ENCODE measurements at places on chromosomes 2 and 18.

GRCh38 chr18:37270038-37270665, 295.4 kb downstream of the CELF4 start:
- no peak for DNase-seq

- no peak for DNase-seq
These were observed 1.9 kb downstream of the TTL start for GRCh38 chr2:112483831-112484230.

GRCh38 chr2:5190023-5190422, 502.2 kb upstream of the SOX11 start:
- no peak for DNase-seq

- DNase-seq, result no peak
These were observed 24.3 kb upstream of the VIT start for GRCh38 chr2:36672199-36672598.

DNA sequence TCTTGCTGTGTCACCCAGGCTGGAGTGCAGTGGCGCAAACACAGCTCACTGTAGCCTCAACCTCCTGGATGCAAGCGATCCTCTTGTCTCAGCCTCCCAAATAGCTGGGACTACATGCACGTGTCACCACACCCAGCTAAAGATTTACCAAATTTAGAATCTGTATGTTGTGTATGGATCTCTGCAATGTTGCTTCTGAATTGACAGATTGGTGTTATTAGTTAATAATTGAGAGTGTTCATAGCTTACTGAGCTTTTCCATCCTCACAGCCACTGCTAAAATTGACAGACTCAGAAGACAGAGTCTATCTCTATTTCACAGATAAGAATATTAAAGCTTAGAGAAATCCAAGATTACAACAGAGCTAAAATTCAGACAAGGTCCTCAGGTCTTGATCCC, 4.3 kb upstream of the NBAS start:
- no peak for DNase-seq

GRCh38 chr2:156430980-156431358, 5.2 kb upstream of the GPD2 start:
- no peak for DNase-seq

GRCh38 chr2:134217924-134218323, 35.9 kb upstream of the MGAT5 start:
- DNase-seq, result no peak

GRCh38 chr18:74081966-74082741, 65.5 kb downstream of the FBXO15 start:
- DNase-seq, result no peak

- peak; percentile 64 for DNase-seq
These were observed 116.8 kb upstream of the PKDCC start for GRCh38 chr2:41930807-41931566.

- no peak for DNase-seq
These were observed 344.1 kb upstream of the CHAC2 start for GRCh38 chr2:53423465-53423864.

GRCh38 chr2:239534581-239535412, 134.0 kb upstream of the HDAC4 start:
- no peak for DNase-seq

GRCh38 chr2:170121689-170122088, 56.3 kb upstream of the MYO3B start:
- no peak for DNase-seq

DNA sequence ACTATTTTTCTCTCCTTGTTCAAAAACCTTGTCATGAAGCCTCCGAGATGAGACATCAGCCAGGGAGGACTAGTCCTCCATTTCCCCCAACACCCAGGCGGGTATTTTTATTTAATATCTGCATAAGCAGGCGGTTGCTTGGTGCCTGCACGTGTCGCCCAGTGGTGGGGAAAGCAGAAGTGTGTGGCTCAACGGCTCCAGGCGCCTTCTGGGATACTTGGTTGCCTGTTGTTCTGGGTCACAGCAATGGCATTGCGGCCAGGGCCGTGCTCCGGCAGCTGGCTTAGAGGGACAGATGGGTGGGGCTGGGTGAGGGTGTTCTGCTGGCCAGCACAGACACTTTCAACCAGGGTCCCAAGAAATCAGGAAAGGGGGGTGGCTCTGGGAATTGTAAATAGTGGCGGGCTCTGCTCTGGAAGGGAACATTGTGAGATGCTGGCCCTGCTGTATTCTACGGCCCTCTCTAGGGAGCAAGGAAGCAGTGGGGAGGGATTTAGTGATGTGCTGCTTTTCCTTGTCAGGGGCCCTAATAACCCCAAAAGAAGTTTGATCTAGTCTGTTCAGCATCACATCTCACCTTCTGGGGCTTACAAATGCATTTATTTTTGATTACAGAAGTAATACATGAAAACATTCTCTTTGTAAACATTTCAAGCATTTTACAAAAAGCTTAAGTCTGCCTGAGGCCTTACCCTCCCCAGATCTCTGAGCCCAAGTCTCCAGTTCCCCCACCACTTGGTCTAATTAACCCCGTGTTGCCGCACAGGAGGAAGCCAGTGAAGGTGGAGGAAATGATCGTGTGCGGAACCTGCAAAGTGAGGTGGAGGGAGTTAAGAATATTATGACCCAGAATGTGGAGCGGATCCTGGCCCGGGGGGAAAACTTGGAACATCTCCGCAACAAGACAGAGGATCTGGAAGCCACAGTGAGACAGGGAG, 1.1 kb downstream of the VAMP8 start:
- no peak for DNase-seq

DNA sequence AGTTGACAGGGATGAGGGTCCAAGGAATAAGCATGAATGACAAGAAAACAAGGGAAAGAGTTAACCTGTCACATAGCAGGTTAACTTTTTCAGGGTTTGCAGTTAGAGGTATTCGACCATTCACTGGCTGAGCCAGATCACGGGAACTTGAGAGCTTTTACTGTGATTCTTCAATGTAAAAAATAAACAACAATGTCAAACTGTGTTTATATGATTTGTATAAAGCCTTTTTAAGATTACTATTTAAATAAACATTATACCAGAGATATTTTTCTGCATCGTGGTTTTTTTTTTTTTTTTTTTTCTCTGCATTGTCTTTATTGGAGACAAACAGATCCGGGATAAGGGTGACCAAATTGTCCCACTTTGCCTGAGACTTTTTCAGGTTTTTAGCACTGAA, 115.6 kb downstream of the NRP2 start:
- no peak for DNase-seq

GRCh38 chr2:85604568-85605339, 2.3 kb upstream of the TMEM150A start:
- no peak for DNase-seq

- no peak for DNase-seq
These were observed 42.3 kb downstream of the AAK1 start for GRCh38 chr2:69601179-69601612.
